ENCODE measurements at places on chromosomes 7 and 10.
A peak's percentile ranks its signal among the peaks of the same experiment; 100 is the strongest.

- no peak for DNase-seq
Observed at GRCh38 chr7:19816128-19816527, 42.7 kb upstream of the TMEM196 start.

GRCh38 chr7:57821438-57822382 is 371.7 kb downstream of the ZNF716 start:
- no peak for DNase-seq

- DNase-seq, result no peak
Observed at GRCh38 chr10:22648547-22648961, 65.8 kb downstream of the PIP4K2A start.

DNA sequence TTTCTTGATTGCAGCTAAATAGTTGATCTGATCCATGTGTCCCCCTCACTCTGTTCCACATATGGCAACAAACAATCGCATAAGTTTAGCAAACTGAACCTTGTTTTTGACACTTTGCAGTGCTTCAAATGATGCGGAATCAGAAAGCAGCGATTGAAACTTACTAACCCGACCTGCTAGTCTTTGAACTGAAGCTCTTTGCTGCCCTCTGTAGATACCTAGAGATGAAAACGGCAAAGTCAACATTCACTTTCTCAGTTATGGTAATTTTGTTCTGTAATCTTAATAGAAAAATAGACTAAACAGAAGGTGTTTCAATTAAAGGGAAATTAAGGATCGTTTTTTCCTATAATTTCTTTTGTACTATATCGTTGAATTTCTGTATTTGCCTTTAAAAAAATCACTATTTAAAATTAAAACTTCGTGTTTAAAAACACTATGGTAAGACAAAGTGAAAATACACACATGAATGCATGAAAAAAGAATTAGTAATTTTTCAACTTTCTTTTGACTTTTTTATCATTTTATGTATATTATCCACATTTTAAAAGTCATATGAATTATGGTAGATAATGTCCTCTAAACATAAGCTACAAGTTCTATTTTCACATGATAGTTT is 276.5 kb downstream of the MAGI2 start:
- peak; percentile 31 for DNase-seq

DNA sequence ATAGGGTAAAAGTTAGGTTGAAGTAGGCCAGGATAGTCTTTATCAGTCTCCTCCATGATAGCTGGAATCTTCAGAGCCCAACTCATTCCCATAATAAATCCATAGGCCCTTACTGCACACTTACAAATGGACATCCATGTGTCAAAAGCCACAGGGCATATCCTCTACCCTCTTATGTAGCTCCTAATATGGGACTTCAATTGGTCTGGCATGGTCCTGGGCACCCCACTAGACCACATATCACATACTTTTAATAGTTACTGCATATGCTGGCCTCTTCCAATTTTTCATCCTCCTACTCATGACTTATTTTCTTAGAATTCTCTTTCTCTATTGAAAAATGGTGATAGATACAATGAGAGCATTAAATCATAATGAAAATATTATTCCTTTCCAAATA is 169.3 kb downstream of the MAGI2 start:
- DNase-seq, result no peak

GRCh38 chr7:13508586-13508985 is 480.9 kb downstream of the ETV1 start:
- DNase-seq, result no peak

- DNase-seq, result no peak
Observed at GRCh38 chr10:111360260-111360925, 283.6 kb downstream of the ADRA2A start.

DNA sequence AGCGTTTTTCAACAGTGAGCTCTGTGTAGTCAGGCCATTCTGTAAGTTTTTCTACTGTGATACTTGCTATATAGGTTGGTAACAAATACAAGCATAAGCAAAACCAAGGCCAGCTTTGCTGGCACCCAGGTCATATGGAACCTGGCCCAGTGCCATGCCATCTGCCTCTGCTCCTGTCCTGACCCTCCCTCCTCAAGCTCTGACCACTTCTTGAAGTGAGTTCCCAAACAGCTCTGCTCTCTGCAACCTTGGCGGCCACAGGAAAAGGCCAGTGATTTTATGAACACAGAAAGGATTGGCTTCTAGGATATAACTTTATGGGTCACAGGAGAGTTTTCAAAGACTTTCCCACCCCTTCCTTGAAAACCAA is 12.8 kb downstream of the NOD1 start:
- no peak for DNase-seq

DNA sequence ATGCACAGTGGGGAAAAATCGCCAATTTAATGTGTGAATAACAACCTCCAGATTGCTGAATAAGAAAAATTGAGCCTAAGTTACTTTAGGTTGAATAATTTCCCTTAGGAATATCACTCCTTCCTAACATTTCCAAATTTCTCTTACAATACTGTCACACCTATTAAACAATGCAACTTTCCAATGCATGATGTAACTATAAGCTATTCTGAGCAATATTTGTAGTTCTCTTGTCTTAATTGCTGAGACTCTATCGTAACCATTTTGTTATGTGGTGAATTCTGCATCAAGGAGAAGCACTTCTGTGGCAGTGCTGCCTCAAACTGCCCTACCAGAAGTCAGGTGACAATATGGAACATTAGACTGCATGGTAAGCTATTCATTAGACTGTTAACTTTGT is 386.7 kb upstream of the LRRN3 start:
- no peak for DNase-seq

DNA sequence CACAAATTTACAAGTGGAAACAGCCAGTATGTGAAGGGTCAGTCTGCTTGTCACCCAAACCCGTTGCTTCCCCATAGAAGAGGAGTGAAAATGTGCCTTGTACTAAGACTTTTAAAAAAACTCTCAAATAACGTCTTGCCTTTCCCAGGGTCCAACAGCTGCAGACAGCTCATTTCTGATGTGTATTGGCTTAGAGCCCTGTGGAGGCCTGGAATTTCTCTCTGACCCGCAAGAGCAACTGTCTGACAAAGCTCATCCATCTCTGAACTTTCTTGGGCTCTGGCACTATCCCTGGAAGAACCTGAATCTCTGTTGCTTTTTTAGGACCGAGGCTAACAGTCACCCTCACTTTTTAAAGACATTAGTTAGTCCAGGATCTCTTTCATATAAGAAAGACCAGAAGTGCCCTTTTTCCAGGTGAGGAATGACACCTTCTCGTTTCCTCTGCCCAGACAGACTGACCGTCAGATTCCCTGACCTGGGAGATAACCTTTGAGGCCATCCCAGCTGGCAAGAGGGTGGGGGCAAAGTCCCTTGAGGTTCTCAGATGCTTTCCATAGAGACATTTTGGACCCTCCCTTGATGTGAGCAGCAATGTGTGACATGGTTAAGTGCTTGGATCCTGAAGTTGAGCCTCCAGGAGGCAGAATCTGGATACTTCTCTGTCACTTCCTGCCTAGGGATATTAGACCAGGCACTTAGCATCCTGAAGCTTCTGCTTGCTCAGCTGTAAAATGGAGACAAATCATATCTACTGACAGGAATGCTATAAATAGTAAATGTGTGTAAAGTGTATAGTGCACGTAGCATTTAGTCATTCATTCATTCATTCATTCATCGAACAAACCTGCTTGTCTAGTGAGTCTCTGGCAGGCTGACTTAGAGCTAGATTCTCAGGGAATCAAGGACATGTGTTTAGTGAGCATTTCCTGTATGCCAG is 4.5 kb upstream of the NODAL start:
- no peak for DNase-seq

DNA sequence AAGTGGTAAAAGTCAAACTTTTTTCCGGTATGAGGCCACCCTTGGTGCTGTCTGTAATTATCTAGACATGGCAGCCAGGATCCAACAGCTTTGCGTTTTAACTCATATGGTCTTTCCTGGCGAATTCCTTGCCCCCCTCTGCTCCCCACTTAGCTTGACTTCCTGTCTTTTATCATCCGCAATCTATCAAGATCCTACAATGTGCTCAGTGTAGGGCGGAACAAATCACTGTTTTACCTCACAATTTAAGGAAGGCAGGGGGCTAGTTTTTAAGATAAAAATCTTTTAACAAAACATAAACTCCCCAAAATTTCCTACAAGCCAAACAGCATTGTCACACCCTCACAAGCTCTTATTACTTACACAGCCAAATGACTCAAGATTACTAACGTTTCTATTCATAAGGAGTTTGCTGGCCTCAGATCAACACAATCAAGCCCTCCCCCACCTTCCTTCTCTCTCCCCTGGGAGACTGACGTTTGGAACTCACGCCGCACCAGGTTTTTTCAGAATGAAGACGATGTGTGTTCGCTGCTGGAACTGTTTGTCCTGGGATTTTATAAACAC is 1.3 kb upstream of the CDK14 start:
- DNase-seq, result peak; percentile 59
